Sigmoid colon (tissue), 7 donors: ENCODE measurements at places on chromosomes 4 and X.

GRCh38 chr4:26441102-26441501 lies 49.2 kb downstream of the CCKAR start:
- no peak overlapping the region for H3K4me3 ChIP-seq
- H3K36me3 ChIP-seq, result no peaks in the 10 kb centered on the region
- no peaks in the 10 kb centered on the region for H3K27me3 ChIP-seq
- no peaks in the 10 kb centered on the region for H3K4me1 ChIP-seq
- no peak for DNase-seq

DNA sequence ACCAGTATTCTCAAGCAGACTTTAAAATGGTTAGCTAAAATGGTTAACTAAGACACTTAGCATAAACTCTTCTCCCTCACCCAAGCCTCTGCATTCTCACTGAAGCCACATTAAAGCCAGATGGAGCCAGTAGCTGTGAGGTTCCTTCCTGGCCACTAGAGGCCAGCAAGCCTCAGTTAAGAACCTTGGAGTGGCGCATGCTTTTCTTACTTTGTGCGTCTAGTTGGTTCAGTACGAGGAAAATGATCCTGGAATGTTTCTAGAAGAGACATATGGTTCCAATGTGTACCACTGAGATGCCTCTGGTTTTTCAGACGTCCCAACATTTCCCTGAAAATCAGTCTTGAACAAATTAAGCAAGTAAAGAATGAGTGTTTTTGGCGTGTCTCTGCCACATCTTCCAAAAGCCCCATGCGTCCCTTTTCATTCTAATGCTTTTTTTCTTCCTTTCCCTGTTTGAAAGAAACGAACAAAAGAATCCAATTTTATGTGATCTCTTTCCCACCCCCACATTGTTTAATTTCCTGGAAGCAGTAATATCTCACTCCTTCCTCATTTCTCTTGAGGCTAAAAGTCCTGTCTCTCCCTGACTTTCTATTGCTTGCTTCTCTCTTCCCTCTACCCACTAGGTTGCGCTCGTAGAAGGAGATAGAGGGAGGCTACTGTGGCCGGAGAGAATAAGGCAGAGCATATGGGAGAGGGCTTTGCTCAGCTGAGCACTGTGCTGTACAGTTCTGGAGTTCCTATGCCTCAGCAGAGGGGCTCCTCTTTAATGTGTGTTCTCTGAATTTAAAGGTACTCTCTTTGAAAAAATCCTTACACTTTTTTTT lies 82.9 kb upstream of the TAB3 start:
- H3K27me3 ChIP-seq, result no peaks in the 10 kb centered on the region
- no peaks in the 10 kb centered on the region for H3K4me1 ChIP-seq
- H3K27ac ChIP-seq, result no peak overlapping the region
- peak overlapping the region; percentile 15 for H3K4me3 ChIP-seq
- H3K36me3 ChIP-seq, result no peaks in the 10 kb centered on the region
- DNase-seq, result no peak

DNA sequence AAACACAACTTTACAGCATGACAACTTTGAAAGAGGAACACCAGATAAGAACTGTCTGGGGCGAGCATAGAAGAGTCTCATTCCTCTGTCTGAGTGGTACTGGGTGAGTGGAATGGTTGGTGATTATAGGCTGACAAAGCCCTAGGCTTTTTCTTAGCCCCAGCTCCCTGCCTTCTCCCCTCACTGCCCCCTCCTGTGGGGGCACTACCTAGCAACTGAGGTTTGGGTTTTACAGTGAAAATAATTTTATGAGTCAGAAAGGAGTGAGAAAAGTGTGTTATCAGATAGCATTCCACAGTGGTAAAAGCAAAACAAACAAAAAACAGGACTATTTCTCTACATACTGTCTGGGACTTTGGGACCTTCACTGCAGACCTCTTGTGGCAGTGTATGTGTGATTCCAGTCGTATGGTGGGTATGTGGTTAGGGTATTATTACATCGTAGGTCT lies 10.5 kb upstream of the TMEM165 start:
- no peak for DNase-seq

- H3K4me1 ChIP-seq, result no peaks in the 10 kb centered on the region
- H3K27me3 ChIP-seq, result no peaks in the 10 kb centered on the region
- no peak overlapping the region for H3K4me3 ChIP-seq
Observed at GRCh38 chr4:177381762-177382310, 60.4 kb downstream of the AGA start.

GRCh38 chr4:28313729-28314713 lies 1453.4 kb downstream of the STIM2 start:
- H3K27me3 ChIP-seq, result no peaks in the 10 kb centered on the region
- H3K4me3 ChIP-seq, result no peak overlapping the region
- DNase-seq, result no peak
- H3K4me1 ChIP-seq, result no peaks in the 10 kb centered on the region

DNA sequence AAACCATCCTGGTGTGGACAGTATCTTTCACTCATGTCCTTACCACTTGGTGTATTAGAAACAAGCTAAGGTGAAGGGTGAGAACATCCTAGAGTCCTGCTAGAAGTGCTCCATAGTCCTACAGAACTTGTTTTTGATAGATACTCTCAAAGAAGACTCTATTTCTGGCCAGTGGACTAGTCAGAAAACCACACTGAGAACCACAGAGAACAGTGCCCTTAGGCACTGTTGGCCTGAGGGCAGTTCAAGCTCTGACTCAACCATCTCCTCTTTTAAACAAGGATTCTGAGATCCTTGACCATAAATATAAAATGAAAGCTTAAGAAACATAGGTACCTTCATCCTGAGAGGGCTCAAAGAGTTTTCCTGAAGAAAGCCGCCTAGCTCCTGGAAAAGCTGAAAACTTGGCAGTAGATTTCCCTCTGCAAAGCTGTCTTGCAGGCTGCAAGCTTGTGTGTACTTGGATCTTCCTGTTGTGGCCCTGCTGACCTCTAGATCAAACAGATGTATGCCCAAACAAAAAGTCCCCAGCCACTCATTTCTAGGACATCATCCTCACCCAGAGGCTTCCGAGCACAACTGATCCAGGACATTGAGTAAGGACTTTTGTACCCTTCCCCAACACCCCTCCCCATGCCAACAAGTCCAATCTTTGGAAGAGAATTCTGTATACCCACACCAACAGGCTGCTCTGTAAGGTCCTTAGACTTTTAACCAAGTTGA lies 111.6 kb upstream of the CXCL13 start:
- no peak for DNase-seq
- H3K4me3 ChIP-seq, result no peak overlapping the region
- no peaks in the 10 kb centered on the region for H3K36me3 ChIP-seq
- H3K4me1 ChIP-seq, result no peaks in the 10 kb centered on the region
- H3K27me3 ChIP-seq, result no peaks in the 10 kb centered on the region
- H3K27ac ChIP-seq, result no peak overlapping the region

DNA sequence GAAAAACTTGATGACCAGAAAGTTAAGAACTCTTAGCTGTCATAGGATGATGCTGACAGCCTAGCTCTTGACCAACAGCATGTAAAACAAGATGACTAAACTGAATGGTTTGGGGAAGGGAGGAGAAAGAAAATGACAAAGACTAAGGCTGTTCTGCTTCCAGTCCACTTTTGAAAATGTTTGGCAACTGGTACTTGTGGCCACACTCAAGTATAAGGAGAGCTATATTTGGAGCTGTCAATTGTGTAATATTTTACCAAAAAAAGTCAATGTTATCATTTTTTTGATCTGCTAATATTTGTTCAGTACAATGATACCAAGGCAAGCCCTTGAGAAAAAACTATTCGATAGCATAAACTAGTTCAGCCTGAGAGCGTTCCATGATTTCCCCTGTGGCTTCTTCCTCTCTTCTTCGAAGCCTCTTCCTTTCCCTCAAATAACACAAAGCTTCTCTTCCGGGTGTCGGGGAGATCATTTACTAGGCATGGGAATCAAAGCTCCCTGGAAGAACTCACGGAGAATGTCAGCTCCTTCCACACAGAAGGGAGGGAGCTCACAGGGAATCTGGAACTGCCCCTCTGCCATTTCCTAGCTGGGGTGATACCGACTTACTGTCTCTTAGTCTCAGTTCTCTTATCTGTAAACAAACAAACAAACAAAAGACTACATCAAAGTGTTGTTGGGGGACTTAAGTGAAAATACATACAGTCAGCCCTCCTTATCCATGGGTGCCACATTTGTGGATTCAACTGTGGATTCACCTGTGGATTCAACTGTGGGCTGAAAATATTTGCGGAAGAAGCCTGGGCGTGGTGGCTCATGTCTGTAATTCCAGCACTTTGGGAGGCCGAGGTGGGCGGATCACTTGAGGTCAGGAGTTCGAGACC lies 82.6 kb downstream of the SCD5 start:
- no peak overlapping the region for H3K27ac ChIP-seq
- H3K36me3 ChIP-seq, result no peaks in the 10 kb centered on the region
- H3K4me1 ChIP-seq, result peaks cover 9% of the 10 kb centered on the region

DNA sequence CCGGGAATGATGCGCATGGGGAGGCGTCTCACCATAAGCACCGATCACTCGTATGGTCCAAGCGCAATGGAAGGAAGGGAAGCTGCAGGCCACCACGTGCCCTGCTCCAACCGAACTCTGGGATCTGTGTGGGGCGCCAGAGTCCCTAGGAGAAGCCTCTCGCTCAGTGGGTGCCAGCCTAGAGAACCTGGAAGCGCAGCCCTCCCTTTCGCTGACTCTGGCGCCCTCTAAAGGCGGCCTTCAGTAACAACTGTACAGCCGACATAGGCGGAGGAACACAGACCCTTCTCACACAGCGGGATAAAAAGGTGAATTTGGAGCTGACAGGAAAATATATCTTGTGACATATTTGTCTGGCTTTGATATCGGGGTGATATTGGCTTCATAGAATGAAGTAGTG lies 76.0 kb downstream of the INTS6L start:
- no peaks in the 10 kb centered on the region for H3K27me3 ChIP-seq
- H3K4me3 ChIP-seq, result no peak overlapping the region

- H3K27ac ChIP-seq, result no peak overlapping the region
- no peaks in the 10 kb centered on the region for H3K27me3 ChIP-seq
- DNase-seq, result no peak
- no peaks in the 10 kb centered on the region for H3K4me1 ChIP-seq
Observed at GRCh38 chr4:139576219-139576618, 20.2 kb upstream of the SETD7 start.
